ENCODE measurements at places on chromosomes 12 and 14. TPM values are rescaled to one million over a fixed set of nuclear protein-coding genes. Genes with fewer than 3 reads are reported as not detected.
A peak's percentile ranks its signal among the peaks of the same experiment; 100 is the strongest.

The BMP4 gene
- total RNA-seq = not detected

- DNase-seq = no peak
Observed at GRCh38 chr14:33851366-33851765, 99.5 kb downstream of the EGLN3 start.

DNA sequence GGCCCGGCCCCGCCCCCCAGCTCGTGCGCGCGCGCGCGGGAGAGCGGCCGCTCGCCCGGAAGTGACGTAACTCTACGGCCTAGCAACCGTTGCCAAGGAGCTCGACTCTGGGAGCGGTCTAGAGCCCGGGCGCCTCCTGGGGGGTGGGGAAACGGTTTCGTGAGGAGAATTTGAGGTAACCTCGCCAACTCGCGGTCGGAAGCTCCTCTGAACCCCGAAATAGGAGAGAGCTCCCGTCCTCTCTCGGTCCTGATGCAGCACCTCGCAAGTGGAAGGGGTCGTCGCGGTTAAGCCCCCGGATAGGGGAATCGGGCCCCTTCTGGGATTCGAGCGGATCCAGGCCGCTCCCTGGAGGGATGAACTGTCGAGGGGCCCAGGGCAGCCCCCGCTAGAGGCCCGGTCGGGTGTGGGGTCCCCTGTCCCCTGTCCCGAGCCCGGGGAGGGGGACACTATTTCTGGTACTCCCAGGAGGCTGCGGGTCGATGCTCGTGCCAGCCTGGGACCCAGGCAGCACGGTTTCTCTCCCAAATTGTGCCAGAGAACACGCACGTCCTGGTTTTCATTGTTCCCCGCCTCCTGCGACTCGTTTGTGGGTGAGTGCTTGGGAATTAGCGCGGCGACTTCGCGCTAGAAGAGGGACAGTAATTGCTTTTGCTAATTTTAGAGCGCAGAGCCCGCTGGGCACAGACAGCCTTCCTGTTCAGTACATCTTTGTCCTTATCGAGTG is at the start of gene IFT81:
Gene IFT81 (plus strand): TSS at position 89 of the 727 bp plus-strand sequence. CDS start 3,024 bp downstream, outside the sequence.
- peak; percentile 93 for DNase-seq

GRCh38 chr14:95480109-95480886 is 36.2 kb downstream of the SYNE3 start:
- DNase-seq = peak; percentile 28

DNA sequence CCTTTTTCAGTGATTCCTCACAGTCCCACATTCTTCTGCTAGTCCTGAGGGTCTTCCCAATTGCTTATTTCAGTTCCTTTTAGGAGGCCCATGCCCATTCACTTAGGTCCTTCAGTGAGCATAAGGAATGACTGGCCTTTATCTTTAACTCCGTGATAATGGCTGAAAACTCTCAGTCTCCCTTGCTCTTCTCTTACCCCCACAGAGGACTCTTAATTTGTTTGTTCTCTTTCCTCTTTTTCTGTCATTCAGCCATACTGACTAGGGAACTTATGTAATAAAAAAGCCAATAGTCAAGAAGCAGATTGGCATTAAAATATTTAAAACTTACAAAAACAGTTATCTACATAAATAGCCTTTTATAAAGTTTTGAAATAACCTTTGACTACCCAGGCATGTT is 17.1 kb upstream of the VDR start:
- no peak for DNase-seq

The OAS1 gene
- total RNA-seq = 33.6 TPM

The SPX gene
- 0.31 TPM for total RNA-seq

- no peak for DNase-seq
Observed at GRCh38 chr12:42804928-42805327, 215.4 kb upstream of the PRICKLE1 start.

GRCh38 chr14:89340200-89341181 is 76.5 kb downstream of the FOXN3 start:
- DNase-seq = no peak

DNA sequence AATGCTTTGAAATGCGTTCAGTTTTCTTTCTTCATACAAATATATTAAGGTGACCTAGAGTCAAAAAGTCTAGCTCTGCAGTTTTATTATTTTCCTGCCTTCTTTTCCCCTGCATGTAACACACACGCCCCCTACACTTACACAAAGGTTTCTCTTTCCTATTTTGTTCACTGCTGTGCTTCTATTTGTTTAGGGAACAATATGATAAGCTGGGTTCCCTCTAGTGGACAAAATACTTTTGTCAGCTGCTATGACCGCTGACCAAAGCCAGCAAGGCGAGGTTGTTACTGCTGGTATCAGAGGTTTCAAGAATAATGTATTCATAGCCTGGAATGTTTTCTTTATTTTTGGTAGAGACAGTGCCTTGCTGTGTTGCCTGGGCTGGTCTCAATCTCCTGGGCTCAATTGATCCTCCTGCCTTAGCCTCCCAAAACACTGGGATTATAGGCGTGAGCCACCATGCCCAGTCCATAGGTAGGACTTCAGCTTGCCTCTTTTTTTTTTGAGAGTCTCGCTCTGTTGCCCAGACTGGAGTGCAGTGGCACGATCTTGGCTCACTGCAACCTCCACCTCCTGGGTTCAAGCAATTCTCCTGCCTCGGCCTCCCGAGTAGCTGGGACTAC is 33.4 kb downstream of the FNTB start:
- DNase-seq = no peak

DNA sequence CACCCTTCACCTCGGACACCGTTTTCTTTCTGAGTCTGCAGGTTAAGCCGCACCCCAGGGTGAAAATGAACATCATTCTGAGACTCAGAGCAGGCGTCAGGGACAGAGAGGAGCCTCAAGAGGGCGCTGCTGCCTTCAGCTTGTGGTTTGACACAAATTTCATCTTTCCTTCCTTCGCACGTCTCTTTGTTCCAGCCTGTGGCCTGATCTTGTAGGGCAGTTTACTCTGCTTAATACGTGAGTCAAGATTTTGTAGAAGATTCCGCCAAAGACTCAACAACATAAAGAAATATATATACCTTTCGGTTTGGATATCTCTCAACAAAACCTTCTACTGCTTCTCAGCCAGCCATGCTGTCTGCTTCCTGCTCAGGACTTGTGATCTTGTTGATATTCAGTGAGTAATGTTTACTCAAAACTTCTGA is 329.3 kb upstream of the OR4E1 start:
- peak; percentile 66 for DNase-seq

The PPP4R4 gene
- 2.0 TPM for total RNA-seq

DNA sequence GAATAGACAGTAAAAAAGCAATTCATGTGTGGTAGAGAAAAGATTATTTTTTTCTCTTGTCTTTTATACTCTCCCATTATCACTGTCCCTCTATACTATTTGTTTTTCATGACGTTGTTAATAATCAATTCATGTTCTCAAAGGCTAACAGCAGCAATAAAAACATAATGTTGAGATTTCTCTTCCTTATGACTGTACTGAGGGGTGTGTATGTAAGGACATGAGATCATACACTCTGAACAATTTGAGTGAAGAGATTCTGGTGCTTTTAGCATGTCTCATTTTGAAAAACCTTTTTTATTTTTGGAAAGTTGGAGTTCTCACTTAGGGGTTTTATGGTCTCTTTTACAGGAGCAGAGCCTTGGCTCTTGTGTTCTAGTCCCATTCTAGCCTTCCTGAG is 3.8 kb upstream of the TSPAN8 start:
- no peak for DNase-seq

The PLEKHG3 gene
- total RNA-seq = 0.12 TPM

The FGD4 gene
- total RNA-seq = 0.34 TPM

GRCh38 chr14:78028471-78028870 is 141.7 kb upstream of the NRXN3 start:
- DNase-seq = no peak

GRCh38 chr14:76329951-76330350 is 46.0 kb upstream of the ESRRB start:
- no peak for DNase-seq

DNA sequence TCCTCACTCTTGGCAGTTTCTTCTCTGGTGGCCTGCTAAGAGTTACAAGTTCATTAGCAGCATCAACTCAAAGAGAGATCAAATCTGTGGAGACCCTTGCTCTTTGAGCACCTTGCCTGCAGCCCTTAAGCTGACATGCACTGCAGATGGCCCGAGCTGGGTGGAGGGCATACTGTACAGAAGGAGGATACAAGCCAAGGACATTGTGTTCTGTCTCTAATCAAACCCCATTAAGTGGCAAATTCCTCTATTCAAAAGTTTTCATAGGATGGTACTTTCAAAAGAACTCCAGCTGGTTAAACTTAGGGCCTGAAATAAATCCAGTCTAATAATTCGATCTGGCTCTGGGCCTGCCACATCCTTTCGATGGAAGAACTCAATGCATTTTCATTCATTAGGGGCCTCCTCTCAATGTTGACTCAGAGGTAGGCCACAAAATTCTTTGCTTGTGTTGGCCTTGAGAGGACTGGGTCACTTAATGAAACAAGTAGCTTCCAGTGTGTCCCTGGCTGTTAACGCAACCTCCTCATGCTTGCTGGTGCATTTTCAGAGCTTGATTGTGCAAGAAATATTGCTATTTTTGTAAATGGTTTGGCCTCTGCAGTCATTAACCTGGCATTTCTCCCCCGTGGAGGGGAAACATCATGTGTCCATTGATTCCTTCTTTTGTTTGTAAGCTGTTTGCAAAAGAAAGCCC is 318.2 kb downstream of the NUAK1 start:
- DNase-seq = no peak
